ENCODE measurements at places on chromosomes 11 and 22.

GRCh38 chr22:40177738-40178416 is at the start of gene TNRC6B:
Gene TNRC6B, plus strand, starts transcription at chr22:40177925. Its CDS starts 211 bp downstream, at chr22:40178136.
- peak; percentile 98 for DNase-seq

DNA sequence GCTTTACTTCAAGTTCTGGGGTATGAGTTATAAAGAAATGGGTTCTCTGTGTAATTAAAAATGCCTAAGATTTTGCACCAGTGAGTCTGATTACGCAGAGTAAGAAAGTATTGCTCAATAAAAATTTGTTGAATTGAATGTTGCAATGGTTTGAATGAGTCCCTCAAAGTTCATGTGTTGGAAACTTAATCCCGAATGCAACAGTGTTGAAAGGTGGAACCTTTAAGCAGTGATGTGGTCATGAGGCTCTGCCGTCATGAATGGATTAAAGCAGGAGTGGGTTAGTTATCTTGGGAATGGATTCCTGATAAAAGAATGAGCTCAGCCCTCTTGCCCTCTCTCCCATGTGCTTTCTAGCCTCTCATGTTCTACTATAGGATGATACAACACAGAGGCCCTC is 52.6 kb upstream of the SESN3 start:
- no peak for DNase-seq

DNA sequence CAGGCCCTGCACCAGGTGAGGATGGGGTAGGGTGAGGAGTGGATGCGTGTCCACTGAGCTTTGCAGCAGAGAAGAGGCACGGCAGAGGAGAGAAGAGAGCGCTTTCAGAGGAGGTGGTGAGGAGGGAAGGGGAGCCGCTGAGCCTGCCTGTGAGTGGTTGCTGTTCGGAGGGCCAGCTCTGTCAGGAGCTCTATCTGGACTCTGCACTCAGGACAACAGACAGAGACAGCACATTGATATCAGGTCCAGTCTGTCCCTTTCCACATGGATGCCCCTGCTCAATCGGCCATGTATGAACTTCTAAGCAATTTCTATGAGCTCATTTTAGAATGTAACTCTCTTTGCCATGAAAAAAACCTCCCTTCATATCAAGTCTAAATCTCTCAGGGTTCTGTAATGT is 158.6 kb downstream of the KIRREL3 start:
- DNase-seq = no peak

DNA sequence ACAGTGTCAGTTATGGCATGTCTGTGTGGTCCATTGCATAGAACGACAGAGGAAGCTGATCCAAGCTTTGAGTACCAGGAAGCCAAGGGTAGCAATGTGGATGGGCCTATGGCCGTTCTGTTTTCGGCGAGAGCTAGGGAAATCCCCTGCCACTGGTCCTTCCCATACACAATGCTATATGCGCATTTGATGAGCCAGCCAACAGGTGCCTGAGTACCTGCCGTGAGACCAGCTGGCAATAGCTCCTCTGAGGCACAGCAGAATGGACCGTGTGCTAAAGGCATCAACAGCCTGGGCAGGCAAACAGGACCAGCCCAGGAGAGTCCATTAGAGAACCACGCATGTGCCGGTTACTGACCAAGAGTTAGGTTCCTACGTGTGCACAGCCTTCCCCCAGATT is 753.0 kb downstream of the NTM start:
- no peak for DNase-seq

- DNase-seq = no peak
These were observed 28.9 kb downstream of the AP2A2 start for GRCh38 chr11:954392-955153.

DNA sequence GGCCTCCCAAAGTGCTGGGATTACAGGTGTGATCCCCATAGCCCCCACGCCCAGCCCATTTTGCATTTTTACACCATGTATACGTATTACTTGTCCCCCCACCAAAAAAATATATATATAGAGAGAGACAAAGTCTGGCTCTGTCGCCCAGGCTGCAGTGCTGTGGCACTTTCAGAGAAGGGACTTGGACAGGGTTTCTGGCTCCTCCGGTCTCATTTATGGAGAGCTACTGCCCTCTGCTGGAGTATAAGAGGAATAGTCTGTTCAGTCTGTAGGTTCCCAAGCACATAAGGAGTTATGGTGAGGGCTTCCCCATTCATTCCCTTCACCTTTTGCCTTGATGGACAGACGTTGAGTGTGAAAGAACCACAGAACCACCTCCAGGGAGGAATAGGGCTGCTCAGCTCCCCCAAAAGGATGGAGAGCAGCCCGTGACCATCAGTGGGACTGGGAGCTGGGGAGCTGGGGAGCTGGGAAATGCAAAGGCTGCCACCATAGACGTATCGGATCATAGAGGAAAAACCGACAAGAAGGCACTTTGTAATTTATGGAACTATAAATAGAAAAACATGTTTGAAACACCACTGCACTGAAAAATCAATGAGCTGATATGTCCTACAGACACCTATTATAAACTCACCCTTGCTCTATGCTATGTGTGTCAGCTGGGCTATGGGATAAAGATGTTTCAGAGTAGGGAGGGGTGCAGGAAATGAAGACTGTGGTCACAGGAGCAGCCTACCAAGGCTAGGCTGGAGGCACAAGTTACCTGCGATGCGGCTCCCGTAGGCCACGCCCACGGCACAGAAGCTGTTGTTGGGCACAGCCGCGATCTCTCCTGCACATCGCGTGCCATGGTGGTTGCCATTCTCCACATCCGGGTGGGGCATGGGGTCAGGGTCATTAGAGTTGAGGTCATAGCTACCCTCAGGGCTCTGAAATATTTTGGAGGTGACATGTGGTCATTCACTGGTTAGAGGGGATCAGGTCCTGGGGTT is 5.2 kb downstream of the PCSK7 start:
- peak; percentile 90 for DNase-seq

DNA sequence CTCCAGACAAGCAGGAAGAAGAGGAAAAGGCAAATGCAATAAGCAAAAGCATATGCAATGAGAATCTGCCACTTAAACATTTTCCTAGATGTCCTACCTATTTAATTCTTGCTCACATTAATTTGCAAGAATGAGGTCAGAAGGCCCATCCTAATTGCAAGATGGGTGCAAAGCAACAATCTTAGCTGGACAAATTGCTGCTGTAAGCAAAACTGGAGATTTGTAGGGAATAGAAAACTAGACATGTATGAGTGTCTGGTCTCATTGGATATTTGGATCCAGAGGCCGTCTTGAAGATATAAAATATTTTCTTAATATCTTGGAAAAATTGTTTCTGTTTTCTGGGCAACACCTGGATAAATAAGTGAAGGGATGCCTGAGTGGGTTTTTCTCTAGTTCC is 150.1 kb upstream of the PGR start:
- no peak for DNase-seq

GRCh38 chr22:36282328-36282831 is 29.4 kb downstream of the APOL1 start:
- DNase-seq = no peak

DNA sequence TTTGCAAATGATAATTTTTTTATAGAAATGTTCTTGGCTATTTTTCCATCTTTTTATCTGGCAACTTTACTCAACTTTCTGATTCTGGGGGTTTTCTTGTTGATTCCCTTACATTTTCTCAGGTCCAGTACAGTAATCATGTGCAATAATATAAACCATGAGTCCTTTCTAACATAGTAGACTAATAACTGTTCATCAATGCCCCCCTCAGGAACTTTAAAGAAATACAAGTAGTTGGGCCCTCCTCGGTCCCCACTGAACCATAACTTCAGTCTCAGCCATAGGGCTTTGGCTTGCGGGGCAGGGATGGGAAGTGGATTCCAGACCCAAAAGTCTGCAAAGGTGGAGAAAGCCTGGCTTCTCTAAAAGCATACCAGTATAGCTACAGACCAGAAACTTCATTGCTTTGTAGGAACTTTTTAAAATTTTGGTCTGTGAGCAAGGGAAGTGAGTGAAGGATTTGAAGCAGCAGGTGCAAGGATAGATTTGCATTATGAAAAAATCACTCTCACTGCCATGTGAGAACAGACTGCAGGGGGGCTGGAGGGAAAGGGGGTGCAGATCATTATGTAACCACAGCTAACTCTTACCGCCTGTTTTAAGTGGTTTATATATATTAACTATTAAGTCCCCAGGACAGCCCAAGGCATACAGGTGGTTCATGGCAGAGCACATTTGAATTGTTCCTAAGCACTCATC is 10.4 kb upstream of the TUB start:
- peak; percentile 11 for DNase-seq

GRCh38 chr11:25396847-25397246 is 900.0 kb downstream of the LUZP2 start:
- DNase-seq = no peak

- DNase-seq = no peak
These were observed 20.5 kb downstream of the DAGLA start for GRCh38 chr11:61700720-61701119.

GRCh38 chr11:45554230-45554967 is 111.0 kb downstream of the CHST1 start:
- no peak for DNase-seq

GRCh38 chr11:72594493-72595291 is 79.5 kb downstream of the PDE2A start:
- no peak for DNase-seq

DNA sequence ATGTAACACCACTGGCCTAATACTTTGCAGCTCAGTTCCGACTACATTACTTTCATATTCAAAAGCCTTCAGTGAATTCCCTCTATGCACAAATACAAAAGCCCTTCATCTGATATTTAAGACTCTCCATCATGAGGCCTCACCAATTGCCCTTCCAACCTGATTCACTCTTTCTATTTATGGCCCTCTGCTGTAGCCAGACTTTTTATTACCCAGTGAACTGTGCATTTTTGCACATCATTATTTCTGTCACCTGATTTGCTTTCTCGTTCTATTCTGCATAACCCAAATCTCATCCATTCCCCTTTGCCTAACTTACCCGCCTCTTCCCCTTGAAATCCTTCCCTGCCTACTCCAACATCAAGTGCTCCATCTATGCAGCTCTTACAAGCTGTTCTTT is 78.3 kb downstream of the BBOX1 start:
- DNase-seq = no peak

DNA sequence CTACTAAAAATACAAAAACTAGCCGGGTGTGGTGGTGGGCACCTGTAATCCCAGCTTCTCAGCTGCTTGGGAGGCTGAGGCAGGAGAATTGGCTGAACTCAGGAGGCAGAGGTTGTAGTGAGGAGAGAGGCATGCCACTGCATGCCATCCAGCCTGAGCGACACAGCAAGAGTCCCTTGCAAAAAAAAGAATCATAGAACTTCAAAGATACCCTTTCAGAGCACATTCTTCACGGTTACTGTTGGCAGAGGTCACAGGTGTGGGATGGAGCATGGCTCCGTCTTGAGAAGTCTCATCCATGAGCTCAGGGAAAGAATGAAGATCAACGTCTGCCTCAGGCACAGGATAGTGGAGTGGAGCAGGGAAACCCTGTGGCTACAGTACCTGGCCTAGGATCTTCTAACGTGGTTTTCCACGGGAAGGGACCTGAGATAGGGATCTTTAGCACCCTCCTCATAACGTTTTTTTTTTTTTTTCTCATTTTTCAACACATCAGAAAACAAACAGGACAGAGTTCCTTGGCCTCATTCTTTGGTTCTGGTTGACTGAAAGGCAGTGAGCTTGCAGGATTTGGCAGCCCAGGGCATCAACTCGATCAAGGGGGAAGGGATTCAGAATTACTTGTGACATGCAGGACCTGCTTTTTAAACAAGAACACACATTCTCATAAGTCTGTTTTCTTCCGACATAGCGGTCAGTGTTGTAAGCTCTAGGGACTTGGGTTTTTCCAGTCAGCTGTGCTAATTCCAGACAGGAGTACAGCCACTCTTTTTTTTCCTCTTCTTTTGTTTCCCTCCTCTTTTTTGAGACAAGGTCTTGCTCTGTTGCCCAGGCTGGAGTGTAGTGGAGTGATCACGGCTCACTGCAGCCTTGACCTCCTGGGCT is 22.8 kb downstream of the F2 start:
- DNase-seq = no peak

GRCh38 chr22:37377927-37378326 is 49.4 kb downstream of the ELFN2 start:
- no peak for DNase-seq

- no peak for DNase-seq
These were observed 42.6 kb upstream of the SCUBE2 start for GRCh38 chr11:9133956-9134355.

DNA sequence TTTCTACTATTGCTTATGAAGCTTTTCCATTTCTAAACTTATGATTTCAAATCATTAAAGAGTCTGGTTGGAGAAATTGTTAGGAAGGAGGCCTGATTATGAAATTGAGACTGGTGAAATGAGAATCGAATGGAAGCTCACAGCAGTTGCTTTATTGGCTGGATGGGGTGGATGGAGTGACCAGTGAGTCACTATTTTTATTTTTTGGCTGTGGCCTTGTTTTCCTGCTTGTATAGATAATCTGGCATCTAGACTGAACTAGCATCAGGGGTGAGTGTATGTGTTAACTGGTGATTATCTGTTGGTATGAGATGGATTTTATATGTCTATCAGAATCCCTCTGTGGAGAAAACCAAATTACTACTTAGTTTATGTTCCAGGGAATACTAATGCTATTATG is 36.2 kb downstream of the UVRAG start:
- peak; percentile 21 for DNase-seq

- DNase-seq = no peak
These were observed 86.2 kb upstream of the SORL1-AS1 start for GRCh38 chr11:121539000-121539399.

DNA sequence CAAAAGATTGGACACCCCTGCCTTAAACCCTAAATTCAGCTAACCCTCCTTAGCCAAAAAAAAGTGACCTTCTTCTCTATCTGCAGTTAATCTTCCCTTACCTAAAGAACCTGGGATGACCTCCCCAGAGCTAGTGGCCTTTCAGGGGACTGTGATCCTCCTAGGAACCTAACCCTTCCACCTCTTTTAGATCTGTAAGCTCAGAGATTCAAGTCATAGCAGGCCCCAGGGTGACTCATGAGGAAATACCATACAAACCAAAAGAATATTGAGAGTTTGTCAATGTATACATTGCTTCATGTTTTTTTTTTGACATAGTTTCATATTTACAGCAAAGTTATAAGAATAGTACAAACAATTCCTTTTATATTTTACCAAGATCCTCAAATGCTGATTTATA is 38.3 kb upstream of the CXCR5 start:
- DNase-seq = peak; percentile 61

DNA sequence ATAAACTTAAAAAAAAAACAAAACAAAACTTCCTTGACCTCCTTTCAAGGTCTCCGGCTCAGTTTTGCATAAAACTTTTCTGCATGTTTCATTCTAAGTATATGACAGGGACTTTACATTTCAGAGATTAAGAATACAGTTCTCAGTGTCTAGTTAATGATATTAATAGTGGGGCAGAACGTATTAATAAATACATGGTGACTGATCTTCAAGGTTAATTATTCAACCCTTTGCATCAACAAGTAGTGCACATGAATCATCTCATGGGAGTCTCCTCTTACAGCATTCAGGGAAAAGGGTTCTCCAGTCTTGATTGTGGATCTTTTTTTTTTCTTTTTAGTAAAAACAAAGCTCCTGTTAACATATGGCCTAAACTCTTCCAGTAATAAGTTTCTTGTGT is 146.8 kb downstream of the KIRREL3 start:
- DNase-seq = no peak
